T follicular helper cell (primary cell): ENCODE measurements at places on chromosomes 4 and X.

GRCh38 chr4:138438608-138439007 lies 196.5 kb upstream of the SLC7A11 start:
- no peak for DNase-seq

- DNase-seq = no peak
Observed at GRCh38 chr4:124682384-124682783, 30.1 kb downstream of the ANKRD50 start.

DNA sequence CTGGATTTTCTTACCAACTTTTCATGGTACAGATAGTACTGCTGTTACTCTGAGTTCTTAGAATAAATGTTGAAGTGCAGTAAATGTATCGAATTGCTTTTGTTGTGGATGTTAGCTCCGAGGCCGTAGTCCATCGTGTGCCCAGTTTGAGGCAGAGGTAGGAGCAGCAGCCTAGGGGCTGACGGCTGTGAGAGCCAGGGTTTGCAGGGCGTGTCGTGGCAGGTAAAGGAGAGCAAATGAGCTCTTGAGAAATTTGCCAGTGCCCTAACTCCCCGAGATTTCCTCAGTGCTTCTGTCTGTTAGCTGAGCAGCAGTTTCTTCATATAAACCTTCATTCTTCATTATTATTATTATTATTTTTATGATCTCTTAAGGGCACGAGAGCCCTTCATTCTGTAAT lies 21.6 kb downstream of the PRIMPOL start:
- no peak for DNase-seq

DNA sequence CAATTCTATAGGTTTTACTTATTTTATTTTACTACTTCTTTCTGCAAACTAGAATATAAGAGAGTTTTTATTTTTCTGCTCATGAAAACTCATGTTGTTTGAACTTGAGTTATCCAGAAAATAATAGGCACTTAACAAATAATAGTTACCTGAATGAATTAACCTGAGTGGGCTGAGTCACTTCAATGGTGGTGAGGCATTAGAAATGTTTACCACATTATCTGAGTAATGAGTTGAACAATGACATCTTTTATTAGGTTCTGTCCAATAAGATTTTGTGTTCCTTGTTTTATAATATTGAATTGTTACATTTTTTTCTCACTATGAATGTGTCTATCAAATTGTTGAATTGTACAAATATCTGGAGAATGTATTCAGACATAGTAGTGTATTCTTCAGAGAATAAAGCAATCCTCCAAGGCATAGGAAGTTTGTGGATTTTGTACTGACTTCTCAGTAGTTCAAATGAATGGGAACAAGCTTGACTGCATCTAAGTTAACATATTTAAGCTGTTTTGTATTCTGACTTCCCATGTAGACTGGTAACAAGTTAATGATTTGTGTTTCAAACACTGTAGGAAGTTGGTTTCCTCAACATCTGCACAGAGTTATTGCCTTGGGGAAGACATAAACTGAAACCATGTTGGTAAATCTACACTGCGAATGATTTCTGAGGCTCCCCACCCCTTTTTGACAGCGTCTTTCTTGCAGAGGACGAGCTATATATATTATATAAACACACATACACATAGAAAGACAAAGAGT lies 1808.9 kb upstream of the TENM3 start:
- no peak for DNase-seq

GRCh38 chr4:129146639-129147038 lies 50.7 kb downstream of the C4orf33 start:
- DNase-seq = no peak

- no peak for DNase-seq
Observed at GRCh38 chrX:18643853-18644252, 28.1 kb downstream of the RS1 start.

DNA sequence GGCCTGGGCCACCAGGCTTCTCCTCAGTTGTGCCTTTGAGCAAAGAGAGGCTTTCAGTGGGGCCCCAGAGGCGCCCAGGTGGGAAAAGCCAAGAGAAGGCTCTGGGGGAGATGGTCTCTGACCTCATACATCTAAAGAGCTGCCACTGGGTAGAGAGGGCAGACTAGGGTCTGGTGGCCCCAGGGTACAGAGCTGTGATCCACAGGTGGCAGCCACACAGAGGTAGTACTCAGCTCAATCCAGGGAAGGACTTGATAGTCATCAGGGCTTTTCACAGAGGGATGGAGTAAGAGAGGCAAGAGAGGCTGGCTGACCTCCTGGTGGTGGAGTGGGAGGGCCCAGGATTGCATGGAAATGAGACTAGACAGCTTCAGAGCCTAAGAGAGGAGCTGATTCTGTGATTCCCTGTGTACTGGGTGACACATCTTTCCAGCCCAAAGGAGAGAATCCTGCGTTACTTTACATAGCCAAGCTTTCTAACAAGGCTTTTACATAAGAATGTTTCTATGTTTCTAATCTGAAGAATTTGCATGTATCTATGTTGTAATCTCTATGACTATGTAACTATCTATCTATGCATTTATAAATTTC lies 53.2 kb upstream of the PJA1 start:
- no peak for DNase-seq

DNA sequence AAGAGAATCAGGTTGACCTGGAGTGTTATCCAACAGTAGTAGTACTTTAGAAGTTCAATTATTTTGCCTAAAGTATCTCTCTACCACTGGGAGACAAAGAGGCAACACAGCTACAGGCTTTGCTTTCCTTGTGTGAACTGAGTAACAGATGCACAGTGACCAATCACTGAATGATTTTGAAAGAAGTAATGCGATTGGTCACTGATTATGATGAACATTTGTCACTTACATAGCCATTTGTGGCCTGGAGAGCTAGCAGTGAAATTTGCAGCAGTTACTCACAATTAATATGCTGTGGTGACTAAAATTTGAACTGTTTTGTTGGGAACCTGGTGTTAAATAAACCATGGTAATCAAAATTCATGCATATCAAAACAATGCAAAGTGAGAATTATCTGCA lies 508.7 kb upstream of the DIPK2B start:
- DNase-seq = no peak
